Liver (tissue), 10 donors: ENCODE measurements at places on chromosomes 4 and X. TPM values are rescaled to one million over a fixed set of nuclear protein-coding genes. Genes with fewer than 3 reads are reported as not detected.

Gene HSD17B13
- total RNA-seq: 0.09 TPM

Gene ADRA2C
- 0.19 TPM for total RNA-seq

Gene PDZD4
- total RNA-seq: 1.8 TPM

Gene DOK7
- total RNA-seq: 0.84 TPM

Gene RAB40A
- 0.09 TPM for total RNA-seq

Gene MRPL1
- total RNA-seq: 16.6 TPM

- no peak overlapping the region for H3K4me3 ChIP-seq
- no peaks in the 10 kb centered on the region for H3K36me3 ChIP-seq
- H3K4me1 ChIP-seq: no peaks in the 10 kb centered on the region
- H3K27ac ChIP-seq: no peak overlapping the region
- peaks cover 5% of the 10 kb centered on the region for H3K27me3 ChIP-seq
These were observed 509.6 kb upstream of the DIPK2B start for GRCh38 chrX:45710081-45710801.

DNA sequence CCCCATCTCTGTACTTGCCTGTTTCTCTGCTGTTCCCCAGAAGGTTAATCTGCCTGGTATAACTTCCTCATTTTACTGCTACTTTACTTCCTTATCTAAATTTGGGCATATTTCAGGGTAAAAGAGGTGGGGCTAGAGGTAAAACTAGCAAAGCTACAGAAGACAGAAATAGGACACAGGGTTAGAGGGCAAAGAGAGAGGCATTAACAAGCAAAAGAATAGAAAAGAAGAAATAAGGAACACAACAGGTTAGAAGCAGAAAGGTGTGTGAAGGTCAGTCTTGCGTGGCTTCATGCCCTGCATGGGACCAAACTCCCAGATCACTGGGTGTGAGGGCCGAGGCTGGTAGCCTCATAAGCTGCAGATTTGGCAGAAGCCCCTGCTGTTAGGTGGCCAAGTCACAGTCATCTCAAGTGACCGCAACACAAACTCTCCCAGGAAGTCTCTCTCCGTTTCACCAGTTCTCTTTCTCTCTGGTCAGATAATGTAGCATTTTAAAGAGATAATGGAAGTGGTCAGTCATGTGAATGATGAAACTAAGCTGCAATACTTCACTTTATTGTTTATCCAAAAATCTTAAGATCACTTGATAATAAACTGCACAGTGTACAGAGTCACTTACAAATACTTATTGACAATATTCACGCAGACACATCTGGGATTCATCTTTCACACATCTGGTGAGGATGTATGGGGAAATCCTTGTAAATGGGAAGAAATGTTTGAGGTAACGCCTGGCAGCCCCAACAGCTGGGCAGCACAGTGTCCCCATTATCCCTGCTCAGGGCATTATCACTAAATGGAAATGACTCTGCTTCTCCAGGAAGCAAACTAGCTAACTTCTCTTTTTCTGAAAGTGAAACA lies 16.4 kb downstream of the TMEM154 start:
- DNase-seq: no peak
- H3K36me3 ChIP-seq: no peaks in the 10 kb centered on the region
- no peaks in the 10 kb centered on the region for H3K27me3 ChIP-seq
- H3K27ac ChIP-seq: peak overlapping the region; percentile 66
- H3K4me3 ChIP-seq: no peak overlapping the region

DNA sequence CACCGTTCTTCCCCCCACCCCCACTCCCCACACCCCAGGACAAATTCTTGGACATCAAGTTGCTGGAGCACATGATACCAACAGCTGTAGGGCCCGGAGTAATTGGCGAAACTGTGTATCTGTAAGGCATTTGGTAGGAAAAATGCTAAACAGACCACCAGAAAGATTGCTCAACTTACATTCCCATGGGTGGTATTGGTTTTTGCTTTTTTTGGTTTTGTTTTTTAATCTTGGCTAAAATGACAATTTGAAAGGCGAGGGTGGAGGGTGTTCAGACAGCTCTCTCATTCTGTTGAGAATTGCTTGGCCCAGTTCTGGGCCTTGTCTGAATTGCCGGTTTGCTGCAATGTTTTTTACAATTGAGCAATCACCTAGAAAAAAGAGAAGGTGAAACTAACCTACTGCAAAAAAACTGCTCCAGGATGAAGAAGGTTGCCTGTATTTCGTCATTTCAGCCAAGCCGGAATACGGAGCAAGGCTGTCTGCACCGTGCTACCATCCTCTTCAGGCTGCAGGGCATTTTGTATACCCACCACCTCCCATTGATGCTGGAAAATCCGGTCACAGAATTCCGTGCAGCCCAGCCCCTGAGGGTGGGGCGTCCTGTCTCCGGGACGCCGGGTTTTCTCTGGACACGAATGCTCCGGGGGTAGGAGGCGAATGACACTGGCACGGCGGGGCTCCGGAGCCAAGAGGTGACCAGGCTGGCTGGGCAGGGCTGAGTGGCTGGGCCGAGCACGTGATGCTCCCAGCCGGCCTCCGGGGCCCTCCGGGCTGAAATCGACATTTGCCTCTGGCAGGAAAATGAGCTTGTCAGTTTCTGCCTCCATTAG lies at the start of gene CLCN4:
TSS of gene CLCN4 (plus strand) at position 777 of the 833 bp plus-strand sequence. CDS start 28,058 bp downstream, outside the sequence.
- peak within 1 kb of the TSS; percentile 51 for H3K4me3 ChIP-seq
- DNase-seq: peak; percentile 55
- no peaks in the 10 kb centered on the region for H3K36me3 ChIP-seq
- H3K27me3 ChIP-seq: no peaks in the 10 kb centered on the region
- H3K4me1 ChIP-seq: peaks cover 2% of the 10 kb centered on the region
- peak within 1 kb of the TSS; percentile 72 for H3K27ac ChIP-seq

GRCh38 chrX:148540114-148540513 lies 39.7 kb downstream of the AFF2 start:
- DNase-seq: no peak
- H3K27ac ChIP-seq: no peak overlapping the region
- H3K27me3 ChIP-seq: no peaks in the 10 kb centered on the region
- no peaks in the 10 kb centered on the region for H3K36me3 ChIP-seq
- H3K4me1 ChIP-seq: no peaks in the 10 kb centered on the region

DNA sequence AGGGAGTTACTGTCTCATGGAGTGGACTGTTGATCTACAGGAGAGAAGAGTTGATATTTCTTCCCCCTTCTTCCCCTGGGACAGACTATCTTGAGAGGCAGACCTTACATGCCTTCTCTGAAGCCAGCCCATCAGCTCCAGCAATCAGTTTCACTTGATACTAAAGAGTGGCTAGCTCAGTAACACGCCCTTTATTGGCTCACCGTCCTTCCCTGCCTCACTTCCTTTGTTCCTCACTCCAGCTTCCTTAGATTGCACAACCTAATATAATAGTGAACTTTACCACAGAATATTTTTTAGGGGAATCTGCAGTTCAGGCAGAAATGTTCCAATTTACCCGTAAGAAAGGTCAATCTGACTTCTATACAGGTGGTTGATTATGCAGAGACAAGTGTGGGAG lies 128.1 kb upstream of the NDP start:
- H3K27me3 ChIP-seq: no peaks in the 10 kb centered on the region
- H3K4me3 ChIP-seq: no peak overlapping the region
- DNase-seq: no peak

DNA sequence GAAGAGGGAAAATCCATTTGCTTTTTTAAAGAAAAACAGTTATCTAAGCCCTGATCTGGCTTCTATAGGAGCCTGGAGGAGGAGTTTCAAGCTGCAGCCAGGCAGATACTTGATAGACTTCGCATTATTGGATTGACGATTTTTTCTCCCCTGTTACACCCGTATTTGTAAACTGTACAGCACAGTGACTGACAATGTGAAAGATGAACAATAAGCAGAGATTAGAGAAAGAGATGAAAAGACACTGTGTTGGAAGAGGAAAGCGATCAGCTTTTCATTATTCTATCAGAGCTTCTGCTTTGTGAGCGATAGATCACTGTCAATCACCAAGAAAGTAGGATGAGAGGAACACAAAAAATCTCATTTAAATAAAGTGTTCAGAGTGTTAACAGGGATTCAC lies 639.2 kb downstream of the TLL1 start:
- DNase-seq: no peak
- H3K4me1 ChIP-seq: no peaks in the 10 kb centered on the region
- no peak overlapping the region for H3K4me3 ChIP-seq
- H3K27me3 ChIP-seq: no peaks in the 10 kb centered on the region

GRCh38 chr4:153706519-153706918 lies 22.4 kb downstream of the TLR2 start:
- H3K4me1 ChIP-seq: no peaks in the 10 kb centered on the region
- no peak overlapping the region for H3K4me3 ChIP-seq
- H3K36me3 ChIP-seq: no peaks in the 10 kb centered on the region
- no peaks in the 10 kb centered on the region for H3K27me3 ChIP-seq
- DNase-seq: no peak

- H3K27me3 ChIP-seq: no peaks in the 10 kb centered on the region
- H3K4me3 ChIP-seq: peak overlapping the region; percentile 86
- H3K36me3 ChIP-seq: no peaks in the 10 kb centered on the region
- peak overlapping the region; percentile 100 for H3K27ac ChIP-seq
These were observed 1.6 kb upstream of the SETD7 start for GRCh38 chr4:139557556-139558110.

- no peaks in the 10 kb centered on the region for H3K36me3 ChIP-seq
- no peak for DNase-seq
- H3K27me3 ChIP-seq: no peaks in the 10 kb centered on the region
- no peak overlapping the region for H3K4me3 ChIP-seq
These were observed 2.2 kb upstream of the GPR78 start for GRCh38 chr4:8577972-8578371.

DNA sequence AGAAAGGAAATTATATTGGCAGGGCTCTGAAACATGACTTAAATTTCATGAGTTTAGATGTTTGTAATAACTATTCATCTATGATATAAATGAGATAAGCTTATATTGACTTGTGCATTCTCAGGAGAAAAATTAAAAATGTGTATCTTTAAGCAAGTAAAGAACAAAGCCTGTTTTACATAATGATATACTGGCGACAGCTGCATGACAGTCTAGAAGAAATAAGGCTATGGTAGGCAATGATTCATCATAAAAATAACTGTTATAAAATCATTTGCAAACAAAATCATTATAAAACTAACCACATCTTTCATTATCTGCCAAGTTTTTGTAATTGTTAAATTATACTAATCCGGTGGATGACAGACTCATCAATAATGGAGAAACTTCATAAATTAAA lies 188.1 kb downstream of the ADAM29 start:
- no peaks in the 10 kb centered on the region for H3K36me3 ChIP-seq
- no peak for DNase-seq
- no peaks in the 10 kb centered on the region for H3K27me3 ChIP-seq
- H3K4me1 ChIP-seq: no peaks in the 10 kb centered on the region

DNA sequence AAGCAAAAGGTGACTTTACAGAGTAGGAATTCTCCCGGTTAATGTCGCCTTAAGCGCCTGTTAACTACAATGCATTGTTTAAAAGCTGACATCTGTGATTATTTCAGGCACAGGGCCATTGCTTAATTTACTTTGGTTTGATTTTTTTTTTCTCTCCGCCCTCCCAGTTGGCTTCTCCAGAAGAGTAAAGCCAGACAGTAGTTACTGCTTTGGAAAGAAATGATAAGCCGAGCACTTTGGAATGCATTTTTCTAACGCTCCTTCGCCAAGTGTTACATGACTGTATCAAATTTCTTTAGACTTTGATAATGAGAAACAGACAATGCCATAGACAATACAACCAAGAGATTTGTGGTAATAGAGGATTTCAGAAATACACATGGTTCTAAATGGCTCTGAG lies 383.0 kb upstream of the TENM3 start:
- H3K27me3 ChIP-seq: no peaks in the 10 kb centered on the region
- no peaks in the 10 kb centered on the region for H3K4me1 ChIP-seq
- DNase-seq: no peak
- no peak overlapping the region for H3K4me3 ChIP-seq
- H3K27ac ChIP-seq: no peak overlapping the region
